ENCODE measurements at places on chromosomes 2 and 18.
A peak's percentile ranks its signal among the peaks of the same experiment; 100 is the strongest.

DNA sequence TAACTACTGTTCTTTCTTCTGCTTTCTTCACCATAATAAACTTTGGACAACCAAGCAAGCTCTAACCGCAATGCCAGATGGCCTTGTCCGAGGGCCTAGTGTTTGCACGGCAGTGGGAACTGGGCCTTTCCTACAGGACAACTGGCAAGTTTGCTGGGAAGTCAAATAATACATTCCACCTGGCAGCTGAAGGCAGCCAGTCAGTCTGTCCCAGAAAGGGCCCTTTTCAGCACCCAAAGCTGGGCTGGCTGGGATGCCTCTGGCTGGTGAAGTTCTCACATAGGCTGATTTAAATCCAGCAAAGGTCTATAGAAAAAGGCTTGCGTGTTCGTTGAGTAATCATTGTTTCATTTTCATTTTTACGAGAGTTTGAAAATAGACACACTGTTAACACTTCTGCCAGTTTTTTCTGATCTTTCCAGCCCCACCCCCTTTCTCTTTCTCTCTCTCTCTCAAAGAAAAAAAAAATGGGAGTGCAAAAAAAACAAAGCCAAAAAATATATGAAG, 110.0 kb upstream of the EPAS1 start:
- no peak for DNase-seq

- no peak for DNase-seq
Measured at GRCh38 chr2:112048887-112049286, 6.2 kb upstream of the TMEM87B start.

GRCh38 chr2:99841749-99842148, 300.6 kb downstream of the AFF3 start:
- DNase-seq: no peak

DNA sequence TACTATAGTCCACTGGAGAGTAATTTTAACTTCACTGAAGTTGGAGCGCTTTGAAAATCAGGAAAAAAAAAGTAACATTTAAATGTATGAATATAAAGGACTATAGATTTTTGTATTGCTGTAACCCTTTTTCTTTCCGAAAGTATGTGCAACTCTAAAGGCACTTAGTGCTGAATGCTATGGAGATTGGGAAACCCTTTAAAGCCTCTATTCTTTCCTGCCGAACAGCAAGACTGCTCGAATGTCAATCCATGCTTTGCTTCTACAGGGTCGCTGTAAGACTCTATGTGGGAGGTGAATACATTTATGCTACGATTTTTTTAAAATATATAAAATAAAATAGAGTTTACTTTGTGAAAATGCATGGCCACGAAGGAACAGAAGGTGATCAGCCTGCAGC, 825 bp downstream of the GRB14 start:
- DNase-seq: no peak

- DNase-seq: no peak
Measured at GRCh38 chr2:46977280-46977665, 61.7 kb upstream of the MCFD2 start.

- no peak for DNase-seq
Measured at GRCh38 chr2:204680576-204680975, 135.3 kb downstream of the PARD3B start.

DNA sequence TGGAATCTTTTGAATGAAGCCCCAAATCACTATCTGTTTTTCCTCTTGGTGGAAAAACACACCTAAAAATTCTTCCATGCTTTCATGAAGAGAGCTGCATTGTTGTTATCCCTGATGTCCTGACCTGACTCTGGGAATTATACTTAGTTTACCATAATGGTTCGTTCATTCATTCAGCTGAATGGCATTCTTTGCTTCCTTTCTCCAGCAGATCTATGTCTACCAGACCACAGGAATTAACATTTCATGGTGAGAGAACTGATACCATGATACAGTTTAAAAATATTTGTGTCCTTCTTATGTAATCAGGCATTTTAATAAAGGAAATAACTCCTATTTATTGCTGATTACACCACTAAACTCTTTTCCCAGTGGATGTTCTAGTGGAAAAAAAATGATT, 11.1 kb upstream of the SLC4A10 start:
- DNase-seq: no peak

- DNase-seq: no peak
Measured at GRCh38 chr2:186032102-186032738, 293.6 kb downstream of the FSIP2 start.

DNA sequence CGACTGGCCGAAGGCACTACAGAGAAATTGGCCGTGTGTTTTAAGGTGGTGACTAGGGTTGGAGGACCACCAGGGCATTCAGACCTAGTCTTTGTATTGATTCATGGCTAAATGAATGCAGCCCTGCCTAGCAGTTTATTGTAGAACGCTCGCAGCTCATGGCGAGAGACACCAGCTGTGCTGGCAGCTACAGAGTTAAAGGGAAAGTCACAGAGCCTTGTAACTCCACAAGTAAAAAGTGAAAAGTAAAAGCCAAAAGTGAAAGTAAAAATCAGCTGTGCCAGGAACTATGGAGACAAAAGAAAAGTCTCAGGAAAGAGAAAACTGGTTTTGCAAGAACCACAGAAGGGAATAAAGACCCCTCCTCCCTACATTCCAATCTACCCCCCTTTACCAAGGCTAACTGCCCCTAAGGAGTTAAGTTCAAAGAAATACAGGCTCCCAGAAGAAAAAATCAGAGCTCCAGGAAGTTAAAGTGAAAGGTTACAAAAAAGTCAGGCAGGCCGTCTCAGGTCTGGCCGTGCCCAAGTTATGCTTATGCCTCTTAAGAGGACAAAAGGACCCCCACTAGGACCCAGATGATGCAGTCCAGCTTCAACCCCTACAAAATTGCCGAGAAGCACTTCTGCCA, 46.4 kb upstream of the SELENOI start:
- no peak for DNase-seq

DNA sequence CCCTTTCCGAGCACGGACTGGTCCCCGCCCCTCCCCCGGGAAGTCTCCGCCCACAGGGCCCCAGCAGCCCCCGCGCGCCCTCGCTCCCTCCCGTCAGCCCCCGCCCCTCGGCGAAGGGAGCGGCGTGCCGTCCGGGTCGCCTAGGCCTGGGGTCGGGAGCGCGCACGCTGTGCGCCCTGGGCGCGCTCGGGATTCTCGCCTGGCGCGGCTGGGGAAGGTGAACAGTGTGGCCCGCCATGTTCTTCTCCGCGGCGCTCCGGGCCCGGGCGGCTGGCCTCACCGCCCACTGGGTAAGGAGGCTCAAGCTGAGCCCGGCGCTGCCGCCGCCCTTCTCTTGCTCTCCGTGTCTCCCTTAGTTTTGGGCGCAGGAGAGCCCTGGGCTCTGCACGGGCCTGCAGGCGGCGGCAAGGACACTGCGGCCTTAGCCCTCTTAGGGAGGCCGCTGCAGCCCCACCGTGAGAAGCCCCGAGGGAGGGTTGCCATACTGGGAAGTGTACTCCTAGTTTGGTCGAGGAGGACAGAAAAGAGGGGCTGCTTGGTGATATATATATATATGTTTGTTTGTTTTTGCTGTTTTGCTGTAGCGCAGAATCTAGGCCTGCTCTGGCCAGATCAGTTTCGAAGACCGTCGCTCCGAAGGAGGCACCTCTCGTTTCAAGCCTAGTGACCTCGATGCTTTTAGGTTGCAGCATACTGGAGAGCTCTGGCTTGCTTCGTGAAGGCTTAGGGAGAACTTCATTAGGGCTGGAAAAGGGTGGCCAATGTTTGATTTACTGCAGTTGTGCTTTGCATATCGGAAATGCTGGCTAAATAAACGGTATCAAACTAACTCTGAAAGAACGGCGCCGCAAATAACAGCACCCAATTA, at the start of gene NDUFV2:
TSS of gene NDUFV2 (plus strand) at position 192 of the 868 bp plus-strand sequence. CDS start at position 237, 45 bp downstream.
- peak; percentile 97 for DNase-seq
